ENCODE measurements at places on chromosomes 3 and 15.

- DNase-seq, result no peak
Measured at GRCh38 chr3:36540888-36541518, 160.7 kb downstream of the STAC start.

DNA sequence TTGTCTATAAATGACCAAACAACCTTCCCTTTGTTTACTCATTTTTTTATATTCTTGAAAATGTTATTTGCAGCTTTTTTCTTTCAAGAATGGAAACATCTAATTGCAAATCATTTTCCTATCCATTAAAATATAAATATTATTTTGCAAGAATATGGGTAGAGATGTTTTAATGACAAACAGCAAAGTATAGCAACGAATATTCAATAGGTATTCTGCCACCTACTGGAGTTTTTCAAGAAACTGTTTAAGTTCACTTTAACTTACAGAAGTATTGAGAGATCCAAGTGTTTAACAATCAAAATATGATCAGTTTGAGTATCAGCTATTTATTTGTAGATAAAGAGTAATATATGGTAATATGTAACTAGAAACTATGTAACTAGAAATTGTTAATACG lies 6.9 kb upstream of the EOGT start:
- DNase-seq, result peak; percentile 26

DNA sequence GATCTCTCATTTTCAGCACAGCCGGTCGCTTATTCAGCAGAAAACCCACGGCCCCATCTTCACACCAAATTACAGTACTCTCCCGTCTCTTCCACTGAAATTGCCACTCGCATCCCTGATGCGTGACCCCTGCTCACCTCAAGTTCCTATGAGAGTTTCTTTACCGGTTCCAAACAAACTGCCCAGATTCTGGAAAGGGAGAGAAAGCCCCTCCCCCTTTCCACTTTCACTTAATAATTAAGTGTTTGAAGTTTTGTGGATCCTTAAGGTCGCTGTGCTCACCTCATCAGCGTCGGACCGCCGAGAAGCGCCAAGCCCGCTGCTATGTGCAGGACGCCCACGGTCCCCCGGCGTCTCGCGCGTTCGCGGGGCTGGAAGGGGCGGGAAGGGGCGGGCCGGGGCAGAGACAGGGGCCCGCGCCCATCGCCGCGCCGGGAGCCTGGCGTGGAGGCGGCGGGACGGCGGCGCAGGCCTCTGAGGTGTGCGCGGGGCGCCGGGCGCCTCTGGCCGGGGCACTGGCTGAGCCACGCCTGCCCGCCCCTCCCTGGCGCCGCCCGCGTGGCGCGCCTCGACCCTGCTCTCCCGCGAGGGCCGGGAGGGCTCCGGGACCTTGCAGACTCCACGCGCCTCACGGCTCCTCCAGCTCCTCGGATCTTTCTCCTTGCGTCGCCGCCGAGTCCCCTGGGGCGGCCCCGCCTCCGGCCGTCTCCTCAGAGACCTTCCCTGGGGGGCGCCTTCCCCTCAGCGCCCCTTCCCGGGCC lies at the start of gene GPR156:
Gene GPR156 (minus strand): TSS at position 476 of the 761 bp plus-strand sequence. CDS start 41,124 bp downstream, outside the sequence.
- DNase-seq, result no peak

- DNase-seq, result no peak
Measured at GRCh38 chr15:71709808-71710418, 100.4 kb upstream of the NR2E3 start.

GRCh38 chr15:88912500-88912921 lies 668 bp downstream of the MFGE8 start:
- DNase-seq, result no peak

DNA sequence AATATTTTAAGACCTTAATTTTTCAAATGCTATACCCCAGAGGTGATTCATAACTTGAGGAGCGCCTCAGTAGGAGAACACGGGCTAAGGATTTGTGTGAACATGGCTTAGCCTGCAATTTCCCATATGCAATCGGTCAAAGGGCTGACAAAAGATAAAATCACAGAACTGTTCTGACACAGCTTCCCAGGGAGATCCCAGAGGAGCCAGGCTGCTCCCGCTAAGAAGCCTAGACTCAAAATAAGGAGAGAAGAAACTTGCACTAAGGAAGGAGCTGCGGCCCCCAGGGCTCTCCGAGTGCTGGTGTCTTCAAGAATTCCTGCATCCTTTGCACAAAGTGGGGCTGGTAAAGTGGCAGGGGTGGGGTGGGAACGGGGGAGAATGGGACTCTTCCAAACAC lies 106.3 kb upstream of the DLG1 start:
- DNase-seq, result no peak

DNA sequence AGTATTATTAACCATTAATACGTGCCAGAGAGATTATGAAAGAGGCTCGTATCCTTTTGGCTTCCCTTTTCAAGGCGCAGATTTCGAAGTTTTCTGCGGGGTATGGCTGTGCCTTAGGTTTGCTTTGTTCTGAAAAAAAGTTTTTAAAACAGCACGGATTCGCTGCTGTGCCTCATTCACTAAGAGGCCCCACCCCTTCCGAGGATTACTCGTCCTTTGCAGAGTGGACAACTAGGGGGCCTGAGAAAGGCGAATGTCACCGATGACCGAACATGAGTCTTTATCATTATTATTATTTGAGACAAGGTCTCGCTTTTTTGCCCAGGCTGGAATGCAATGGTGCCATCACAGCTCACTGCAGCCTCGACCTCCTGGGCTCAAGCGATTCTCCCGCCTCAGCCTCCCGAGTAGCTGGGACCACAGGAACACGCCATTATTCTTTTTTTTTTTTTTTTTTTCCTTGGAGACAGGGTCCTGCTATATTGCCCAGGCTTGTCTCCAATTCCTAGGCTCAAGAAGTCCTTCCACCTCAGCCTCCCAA lies 684 bp upstream of the RPS27L start:
- peak; percentile 34 for DNase-seq

DNA sequence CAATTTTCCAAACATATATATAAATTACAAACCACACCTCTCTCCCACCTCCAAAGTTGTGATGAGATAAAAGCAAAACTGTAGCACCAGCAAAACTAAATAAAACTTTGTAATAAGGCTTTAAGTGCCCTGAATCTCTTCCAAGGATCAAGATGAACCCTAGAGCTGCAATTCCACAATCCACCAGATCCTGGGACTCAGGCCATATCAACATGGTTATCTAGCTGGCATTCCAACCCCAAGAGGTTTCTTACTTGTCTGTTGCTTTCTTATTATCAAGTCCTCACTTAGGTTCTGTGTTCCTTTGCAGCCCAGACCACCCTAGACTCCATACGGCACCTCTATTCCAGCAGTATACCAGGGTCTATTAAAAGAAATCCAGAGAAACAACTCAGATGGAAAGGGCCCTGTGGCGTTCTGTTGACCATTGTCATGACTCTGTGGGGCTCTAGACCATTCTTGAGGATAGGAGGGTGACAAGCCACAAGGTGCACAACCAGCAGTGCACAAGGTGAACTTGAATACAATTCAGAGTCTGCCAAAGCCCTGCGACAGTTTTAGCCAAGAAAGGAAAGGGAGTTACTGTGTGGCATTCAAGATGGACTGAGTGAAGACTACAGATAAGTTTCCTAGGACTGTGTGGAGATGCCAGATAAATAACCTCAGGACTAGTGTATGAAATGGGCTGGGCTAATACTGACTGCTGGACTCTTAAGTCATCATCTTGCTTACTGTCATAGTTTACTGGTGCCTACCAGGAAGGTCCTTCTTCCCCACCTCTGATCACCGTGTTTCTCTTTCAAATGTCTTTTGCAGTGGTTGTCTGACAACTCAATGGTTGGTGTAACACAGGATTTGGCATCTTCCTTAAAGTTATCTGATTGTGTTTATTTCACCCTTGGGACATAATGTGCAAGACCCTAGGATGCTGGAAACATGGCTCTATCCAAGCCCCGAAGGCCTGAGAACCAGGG lies 27.2 kb downstream of the ACKR2 start:
- DNase-seq, result no peak

GRCh38 chr3:35721628-35722027 lies 82.3 kb downstream of the ARPP21 start:
- no peak for DNase-seq

- DNase-seq, result no peak
Measured at GRCh38 chr3:123458255-123458654, 9.4 kb upstream of the ADCY5 start.

- DNase-seq, result no peak
Measured at GRCh38 chr3:71288269-71288930, 295.1 kb downstream of the FOXP1 start.

- no peak for DNase-seq
Measured at GRCh38 chr3:94513600-94513999, 450.7 kb downstream of the NSUN3 start.

GRCh38 chr3:87305517-87305916 lies 29.1 kb upstream of the POU1F1 start:
- DNase-seq, result no peak

All from CD4-positive, alpha-beta T cell treated with Interleukin-12 subunit alpha and Interleukin-12 subunit beta, for 1 hour (primary cell).